ENCODE measurements at places on chromosomes 6 and 20.

GRCh38 chr6:43887340-43887858 lies 117.4 kb downstream of the VEGFA start:
- DNase-seq: no peak

GRCh38 chr6:150928882-150929281 lies 63.4 kb downstream of the MTHFD1L start:
- no peak for DNase-seq

DNA sequence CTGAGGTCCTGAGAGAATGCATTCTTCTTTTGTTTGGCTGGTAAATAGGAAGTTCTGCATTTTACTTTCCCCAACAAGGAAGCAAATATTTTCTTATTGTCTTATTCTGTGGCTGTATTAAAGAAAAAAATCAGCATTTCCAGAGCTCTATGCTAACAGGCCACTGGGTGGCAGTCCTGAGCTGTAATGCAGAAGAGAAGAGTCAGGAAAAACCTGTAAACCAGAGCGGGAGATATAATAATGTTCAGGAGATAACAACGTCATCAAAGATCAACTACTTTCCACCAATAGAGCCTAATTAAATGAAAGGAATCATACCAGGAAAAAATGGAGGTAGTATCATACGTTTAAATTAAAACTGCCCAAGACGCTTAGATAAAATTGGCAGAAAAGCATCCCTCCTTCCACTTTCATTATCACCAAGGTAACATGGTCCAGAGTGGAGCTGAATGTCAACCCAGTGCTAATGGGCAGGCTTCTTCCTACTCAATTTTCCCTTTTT lies 55.6 kb upstream of the CARMIL1 start:
- DNase-seq: peak; percentile 95

DNA sequence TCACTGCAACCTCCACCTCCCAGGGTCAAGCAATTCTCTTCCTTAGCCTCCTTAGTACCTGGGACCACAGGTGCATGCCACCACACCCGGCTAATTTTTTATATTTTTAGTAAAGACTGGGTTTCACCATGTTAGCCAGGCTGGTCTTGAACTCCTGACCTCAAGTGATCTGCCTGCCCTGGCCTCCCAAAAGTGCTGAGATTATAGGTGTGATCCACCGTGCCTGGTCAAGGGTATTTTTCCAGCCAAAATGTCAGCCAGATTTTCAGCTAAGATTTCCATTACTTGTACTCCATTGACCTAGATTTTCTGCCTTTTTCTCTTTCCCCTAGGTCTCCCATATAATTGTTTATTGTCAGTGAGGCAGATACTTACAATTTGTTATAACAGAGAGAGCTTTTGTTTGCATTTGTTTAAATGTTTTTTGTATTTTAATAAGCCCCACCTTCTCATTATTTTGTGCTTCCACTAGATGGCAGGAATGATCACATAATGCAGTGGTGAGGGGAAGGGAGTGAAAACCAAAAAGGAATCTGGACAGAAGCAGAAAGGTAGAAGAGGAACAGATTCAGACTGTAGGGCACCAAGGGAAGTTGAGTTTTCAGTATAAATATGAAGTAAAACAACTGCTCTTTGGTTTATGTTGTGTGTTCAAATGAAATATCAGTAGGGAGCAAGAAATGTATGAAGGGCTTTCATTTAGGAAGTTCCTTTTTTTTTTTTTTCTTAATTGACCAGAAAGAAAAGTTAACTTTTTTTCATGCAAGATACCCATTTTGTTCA lies 29.7 kb downstream of the RPF2 start:
- peak; percentile 50 for DNase-seq

GRCh38 chr20:14956026-14956425 lies 618.6 kb upstream of the FLRT3 start:
- peak; percentile 43 for DNase-seq

DNA sequence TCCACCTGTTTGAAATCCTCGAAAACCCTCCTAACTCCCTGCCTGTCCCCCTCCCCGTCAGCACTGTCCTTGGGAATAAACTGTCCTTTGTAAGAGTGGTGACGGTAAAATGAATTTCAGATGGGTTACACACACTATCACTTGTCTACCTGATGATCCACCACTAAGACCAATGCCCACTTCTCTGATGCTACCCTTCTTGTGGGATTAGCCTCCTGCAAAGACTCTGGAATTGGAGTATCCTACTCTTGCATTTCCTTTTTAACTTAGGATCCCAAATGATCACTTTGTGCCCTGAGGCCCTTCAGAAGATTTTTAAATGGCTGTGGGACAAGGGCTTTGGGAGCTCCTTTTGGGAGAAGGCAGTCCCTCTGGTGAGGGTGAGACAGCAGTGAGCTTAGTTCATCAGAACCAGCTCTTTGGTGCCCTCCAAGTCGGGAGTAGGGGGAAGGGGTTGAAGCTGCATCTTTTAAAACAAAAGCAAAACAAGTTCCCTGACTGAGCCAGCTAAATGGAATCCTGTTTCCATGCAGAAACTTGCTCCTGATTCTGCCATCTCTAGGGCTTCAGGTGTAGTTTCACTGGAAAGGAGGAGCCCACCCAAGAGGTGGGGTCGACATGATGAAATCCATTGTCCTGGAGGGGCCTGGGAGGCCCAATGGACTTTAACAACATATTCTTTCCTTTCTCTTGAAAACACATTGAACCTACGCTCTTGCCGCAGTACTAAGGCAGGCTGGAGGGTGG lies 86.5 kb downstream of the ASXL1 start:
- no peak for DNase-seq

- no peak for DNase-seq
Measured at GRCh38 chr6:131950767-131951575, at the start of gene CCN2. Gene CCN2, minus strand, starts transcription at chr6:131951372. Its CDS starts 200 bp downstream, at chr6:131951172.

DNA sequence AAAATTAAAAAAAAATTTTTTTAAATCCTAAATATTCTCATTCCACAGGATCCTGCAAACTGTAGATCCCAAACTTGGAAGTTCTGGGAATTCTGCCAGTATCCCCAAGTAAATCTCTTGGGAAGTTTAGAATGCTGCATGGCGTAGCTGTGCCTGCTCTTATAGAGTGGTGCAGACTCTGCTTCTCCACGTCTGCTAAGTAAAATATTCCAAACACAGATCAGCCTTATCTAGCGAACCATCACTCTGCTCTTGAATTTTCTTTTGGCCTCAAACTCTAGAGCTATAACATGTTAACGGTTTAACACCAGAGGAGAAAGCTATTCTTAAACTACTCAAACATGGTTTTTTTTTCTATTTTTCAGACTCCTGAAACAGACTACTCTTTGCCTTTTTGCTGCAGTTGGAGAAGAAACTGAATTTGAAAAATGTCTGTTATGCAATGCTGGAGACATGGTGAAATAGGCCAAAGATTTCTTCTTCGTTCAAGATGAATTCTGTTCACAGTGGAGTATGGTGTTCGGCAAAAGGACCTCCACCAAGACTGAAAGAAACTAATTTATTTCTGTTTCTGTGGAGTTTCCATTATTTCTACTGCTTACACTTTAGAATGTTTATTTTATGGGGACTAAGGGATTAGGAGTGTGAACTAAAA lies 138.5 kb upstream of the AKAP12 start:
- no peak for DNase-seq

DNA sequence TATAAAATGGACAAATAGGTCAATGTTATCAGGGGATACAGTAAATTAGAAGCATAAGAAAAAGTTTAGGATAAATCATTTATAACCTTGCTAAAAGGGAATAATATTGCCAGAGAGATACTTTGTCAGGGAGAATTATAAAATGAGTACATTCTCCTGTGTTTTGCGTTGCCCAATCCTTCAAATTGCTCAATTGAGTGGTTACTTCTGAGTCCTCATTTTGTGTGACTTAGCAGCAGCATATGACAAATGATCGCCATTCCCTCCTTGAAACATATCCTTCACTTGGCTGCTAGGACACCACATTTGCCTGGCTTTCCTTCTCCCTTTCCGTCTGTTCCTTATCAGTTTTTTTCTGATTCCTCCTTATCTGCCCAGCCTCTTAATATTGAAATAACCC lies 106.7 kb upstream of the FLRT3 start:
- no peak for DNase-seq

DNA sequence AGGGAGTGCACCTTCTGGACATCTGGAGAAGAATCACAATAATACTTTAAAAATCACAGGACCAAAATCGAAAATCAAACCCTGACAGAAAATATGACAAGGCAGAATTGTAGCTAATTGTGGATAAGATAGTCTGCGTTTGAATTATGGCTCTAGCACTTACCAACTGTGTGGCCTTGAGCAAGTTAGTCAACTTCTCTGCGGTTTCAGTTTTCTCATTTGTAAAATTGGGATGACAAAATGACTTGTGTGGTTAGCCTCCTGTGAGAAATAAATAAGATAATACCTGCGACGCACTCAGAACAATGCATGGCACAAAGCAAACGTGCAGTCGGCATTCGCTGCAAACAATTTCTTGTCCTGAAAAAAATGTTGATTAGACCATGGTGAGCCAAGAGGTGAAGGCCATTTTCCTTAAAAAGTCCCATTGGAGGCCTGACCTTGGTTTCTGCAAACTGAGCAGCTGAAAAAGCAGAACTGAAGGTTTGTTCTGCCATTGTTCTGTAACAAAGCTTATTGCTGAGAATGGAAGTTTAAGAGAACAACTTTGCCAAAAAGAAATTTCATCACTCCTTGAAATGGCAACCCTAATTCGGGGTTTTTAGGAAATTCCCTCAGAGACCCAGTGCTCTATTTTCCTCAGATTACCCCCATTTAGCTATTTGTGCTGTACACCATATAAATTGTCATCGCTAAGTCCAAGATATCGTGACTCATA lies 266.3 kb downstream of the ERMARD start:
- DNase-seq: no peak

DNA sequence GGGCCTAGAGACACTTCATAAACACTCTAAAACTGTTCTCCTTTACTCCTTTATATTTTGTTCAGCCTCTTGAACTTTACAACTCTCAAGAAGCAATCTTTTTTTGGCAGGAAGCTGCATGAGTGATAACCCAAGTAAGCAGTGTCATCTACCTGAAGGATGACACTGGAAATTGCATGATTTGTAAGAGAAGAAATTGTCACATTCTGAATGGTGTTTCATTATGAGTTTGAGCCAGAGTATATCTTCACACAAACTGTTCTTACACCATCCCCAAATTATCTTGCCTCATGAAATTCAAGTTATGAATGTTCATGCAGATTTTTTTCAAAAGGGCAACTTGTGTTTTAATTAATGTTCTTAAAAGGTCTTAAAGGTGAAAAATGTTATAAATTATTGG lies 799.3 kb downstream of the TBC1D32 start:
- no peak for DNase-seq

All from NCI-H748 treated with DMSO at 0.1 percent for 48 hours (cell line).